ENCODE measurements at places on chromosomes 3 and 15.

DNA sequence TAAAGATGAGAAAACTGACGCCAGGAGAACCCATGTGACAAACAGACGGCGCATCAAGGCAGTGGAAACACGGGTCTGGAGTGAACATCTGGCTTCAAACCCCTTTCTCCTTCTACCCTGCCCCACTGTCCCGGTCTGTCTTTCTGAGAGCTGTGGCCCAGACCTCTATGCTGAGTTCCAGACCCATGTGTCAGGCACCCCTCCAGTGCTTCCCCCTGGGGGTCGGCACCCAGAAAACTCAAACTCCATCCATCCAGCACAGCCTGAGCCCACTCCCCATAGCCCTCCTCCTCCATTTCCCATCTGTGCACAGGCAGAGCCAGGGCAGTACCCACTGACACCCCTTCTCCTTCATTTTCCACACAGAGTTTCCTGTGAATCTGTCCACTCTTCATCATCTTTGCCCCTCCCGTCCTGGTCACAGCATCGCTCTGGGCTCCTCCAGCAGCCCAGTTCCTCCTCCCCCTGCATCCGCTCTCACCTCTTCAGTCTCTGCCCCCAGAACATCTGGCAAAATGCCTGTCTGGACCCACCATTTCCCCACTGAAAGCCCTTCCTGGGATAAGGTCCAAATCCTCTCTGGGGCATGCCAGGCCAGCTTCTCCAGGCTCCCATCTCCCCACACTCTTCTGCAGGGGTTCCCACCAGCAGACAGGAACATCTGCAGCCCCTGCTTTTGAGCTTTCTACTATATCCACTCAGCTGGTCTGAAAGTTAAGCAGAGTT lies 2.9 kb downstream of the FAM240A start:
- DNase-seq: no peak

GRCh38 chr15:46416544-46416943 lies 781.7 kb downstream of the SQOR start:
- DNase-seq: no peak

DNA sequence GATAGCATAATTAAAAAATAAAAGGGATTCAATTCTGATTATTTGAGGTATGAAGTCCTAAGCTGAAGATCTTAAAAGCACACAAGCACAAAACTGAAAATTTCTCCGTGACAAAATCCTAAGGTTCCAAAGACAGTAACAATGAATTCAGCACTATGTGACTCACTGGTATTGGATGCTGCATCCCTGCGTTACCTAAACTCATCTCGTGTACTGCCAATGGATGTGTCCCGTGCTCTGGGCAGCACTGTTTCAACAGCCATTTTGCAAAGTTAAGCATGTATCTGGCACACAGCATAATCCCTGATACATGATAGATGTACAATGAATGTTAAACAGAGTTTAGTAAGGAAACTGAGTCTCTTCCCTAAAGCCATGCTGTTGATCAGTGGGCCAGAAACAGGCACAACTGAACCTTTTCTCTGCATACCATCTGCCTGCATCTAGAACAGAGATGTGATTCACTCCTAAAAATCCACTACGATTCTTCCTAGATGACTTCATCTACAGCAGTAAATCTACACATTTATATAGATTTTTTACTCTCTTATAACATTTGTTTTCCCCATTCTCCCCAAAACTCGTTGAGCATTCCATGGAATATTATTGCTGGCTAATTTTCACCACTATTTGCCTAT lies 14.3 kb downstream of the SUCLG2 start:
- peak; percentile 25 for DNase-seq

DNA sequence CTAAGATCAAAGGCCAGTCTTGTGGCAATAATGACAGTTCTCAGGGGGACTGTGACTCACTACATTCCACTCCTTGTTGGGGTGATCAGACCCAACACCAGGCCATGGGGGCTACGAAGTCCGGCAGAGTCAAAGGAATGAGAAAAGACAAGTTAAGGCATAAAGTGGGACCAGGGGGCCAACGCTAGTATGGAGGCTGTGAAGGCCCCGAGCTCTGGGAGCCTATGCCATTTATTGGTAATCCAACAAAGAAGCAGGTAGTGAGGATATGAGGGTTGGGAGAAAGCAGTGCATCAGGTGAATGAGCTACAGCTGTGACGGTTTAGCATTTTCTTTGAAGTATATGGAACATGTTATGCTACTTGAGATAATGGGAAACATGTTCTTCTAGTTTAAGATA lies 104.4 kb upstream of the C2CD4B start:
- no peak for DNase-seq

- peak; percentile 73 for DNase-seq
Observed at GRCh38 chr15:45630917-45631691, 3.7 kb upstream of the SQOR start.

DNA sequence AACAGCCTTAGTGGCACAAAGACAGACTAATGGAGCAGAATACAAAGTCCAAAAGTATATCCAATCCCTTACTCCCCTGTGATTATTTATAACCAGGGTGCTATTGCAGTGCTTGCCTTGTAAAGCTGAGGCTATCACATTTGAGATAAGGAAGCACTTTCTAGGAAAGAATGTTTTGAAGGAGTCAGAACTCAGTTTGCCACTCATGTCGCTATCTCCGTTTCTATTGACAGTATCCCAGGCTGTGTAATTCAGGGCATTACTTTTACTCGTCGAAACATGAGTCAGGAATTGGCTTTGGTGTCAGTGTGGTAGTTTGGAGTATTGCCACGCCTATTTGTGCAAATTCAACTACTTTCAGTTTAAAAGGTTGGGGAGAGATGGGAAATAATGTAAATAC lies 78.4 kb downstream of the FBXL2 start:
- DNase-seq: no peak

GRCh38 chr3:45895686-45896468 lies 9.5 kb downstream of the CCR9 start:
- no peak for DNase-seq

- no peak for DNase-seq
Observed at GRCh38 chr3:12629560-12629959, 34.4 kb downstream of the RAF1 start.

DNA sequence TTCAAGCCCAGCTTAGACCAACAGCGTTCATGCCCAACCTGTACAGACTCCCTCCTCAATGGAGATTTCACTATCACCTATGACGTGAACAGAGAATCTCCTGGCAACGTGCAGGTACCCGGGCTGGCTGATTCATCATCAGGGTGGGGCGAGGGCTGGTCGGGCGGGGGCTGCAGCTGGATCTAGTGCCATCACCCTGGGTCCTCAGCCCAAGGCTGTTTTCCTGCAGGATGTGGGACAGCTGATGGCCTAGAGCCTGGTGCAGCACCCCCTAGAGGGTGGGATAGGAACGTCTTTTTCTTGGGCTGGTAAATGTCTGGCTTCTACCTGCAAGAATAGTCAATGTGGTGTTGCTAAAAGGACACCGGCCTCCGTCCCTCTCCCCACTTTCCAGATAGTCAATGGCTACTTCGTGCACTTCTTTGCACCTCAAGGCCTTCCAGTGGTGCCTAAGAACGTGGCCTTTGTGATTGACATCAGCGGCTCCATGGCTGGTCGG lies 4.4 kb downstream of the ITIH3 start:
- no peak for DNase-seq

- no peak for DNase-seq
Observed at GRCh38 chr3:14577897-14578296, 37.8 kb upstream of the GRIP2 start.

DNA sequence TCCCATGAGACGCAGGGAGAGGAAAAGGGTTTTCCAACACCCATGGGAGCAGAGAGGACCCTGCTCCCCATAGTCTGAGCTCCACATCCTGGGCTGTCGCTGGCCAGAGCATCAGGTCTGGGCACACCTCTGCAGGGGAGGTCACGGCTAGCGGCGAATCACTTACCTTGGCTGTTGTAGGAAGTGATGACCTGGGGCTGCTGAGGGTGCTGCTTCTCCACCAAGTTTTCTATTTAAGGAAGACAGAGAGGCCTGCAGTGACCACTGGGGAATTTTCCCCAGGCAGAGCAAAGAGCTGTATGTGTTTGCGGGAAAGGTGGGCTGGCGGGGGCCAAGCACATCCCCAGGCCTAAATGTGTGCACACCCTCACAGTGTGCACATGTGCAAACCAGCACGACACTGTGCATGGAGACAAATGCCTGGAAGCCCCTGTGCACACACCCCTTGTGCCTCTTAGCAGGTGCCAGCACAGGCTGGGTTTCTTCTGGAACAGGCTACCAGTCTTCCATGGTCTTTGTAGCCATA lies 7.6 kb downstream of the KY start:
- no peak for DNase-seq

DNA sequence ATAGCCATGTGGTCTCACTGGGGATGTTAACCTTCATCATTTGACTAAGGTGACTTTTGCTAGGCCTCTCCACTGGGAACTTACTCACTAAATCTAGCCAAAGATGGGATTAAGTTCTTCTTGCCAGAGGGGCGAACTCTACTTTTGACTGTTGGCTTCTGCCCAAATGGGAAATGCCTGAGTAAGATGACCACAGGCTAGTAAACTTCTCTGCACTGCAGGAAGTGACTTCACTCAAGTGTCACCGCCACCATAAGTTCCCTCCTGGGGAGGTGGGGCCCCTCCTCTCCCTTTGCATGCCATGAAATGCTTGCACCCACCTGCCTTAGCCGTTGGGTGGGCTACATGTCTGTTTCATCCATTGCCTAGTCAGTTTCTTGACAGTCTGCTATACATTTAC lies 388.3 kb downstream of the FEZF2 start:
- no peak for DNase-seq

- no peak for DNase-seq
Observed at GRCh38 chr3:14370720-14371572, 31.5 kb upstream of the SLC6A6 start.

- DNase-seq: no peak
Observed at GRCh38 chr15:56892659-56893363, 25.6 kb upstream of the TCF12 start.

GRCh38 chr3:43034911-43035310 lies 55.8 kb downstream of the GASK1A start:
- DNase-seq: no peak

GRCh38 chr3:185929192-185930151 lies 8.3 kb downstream of the TRA2B start:
- no peak for DNase-seq

GRCh38 chr15:81562986-81563385 lies 189.0 kb upstream of the TMC3 start:
- DNase-seq: peak; percentile 20

DNA sequence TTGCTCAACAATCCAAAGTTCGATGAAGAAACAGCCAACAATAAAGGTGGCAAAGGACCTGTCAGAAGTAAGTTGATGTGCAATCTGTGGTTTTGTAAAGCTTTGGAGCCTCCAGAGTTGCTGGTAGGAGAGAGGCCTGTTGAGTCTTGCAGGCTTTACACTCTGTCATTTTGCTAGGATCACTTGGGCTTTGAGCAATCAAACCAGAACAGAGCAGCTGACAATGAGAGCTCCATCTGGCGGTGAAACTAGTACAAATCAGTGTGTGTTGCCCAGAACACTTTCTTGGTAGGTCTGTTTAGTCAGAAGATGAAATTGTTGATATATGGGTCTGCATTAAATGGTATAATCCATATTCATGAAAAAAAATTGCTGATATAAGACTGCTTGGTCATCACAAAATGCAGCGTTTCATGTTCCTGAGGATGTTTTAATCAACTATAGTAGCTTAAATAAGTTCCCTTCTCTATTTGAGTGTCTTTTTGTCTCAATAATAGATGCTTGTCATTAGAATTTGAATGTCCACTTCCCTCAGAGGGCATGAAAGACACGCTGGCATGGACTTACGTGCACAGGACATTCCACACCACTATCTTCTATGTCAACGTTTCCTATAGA lies 25.7 kb downstream of the TMOD2 start:
- peak; percentile 48 for DNase-seq

- no peak for DNase-seq
Observed at GRCh38 chr3:61532739-61533500, 28.5 kb upstream of the PTPRG start.

- DNase-seq: no peak
Observed at GRCh38 chr3:36992806-36993325, at the start of gene EPM2AIP1. Gene EPM2AIP1, minus strand, starts transcription at chr3:36993131. Its CDS starts 54 bp downstream, at chr3:36993077.

GRCh38 chr15:38540510-38540909 lies 24.1 kb downstream of the RASGRP1 start:
- no peak for DNase-seq

GRCh38 chr3:55296791-55297190 lies 190.3 kb downstream of the WNT5A start:
- no peak for DNase-seq

- DNase-seq: no peak
Observed at GRCh38 chr3:170109579-170110293, 71.8 kb downstream of the PHC3 start.

- DNase-seq: peak; percentile 54
Observed at GRCh38 chr15:33028495-33028894, 166.0 kb downstream of the FMN1 start.

DNA sequence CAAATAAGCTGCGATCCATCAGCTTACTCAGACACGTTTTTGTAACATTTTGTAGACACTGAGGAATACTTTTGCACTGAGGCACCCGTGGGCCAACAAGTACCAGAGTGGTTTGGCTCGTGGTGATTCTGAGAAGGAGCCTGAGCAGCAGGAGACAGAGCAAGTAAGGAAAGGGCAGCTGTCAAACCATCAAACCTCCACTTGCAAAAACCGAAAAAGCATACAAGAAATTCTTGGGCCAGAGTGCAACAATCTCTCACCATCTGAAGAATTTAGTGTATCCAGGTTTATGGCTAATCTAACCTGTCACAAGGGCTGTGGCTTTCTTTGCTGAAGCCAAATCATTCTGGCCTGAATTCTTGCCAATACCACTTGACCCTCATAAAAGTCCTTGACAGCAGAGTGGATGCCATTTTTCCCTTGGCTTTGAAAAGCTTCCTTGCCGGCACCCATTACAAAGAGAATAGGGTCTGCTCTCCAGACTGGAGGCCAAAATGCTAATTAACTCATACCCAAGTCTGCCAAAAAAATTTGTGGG lies 56.7 kb downstream of the MYO1E start:
- DNase-seq: no peak

All from fibroblast of skin of left quadriceps (primary cell).